ENCODE measurements at places on chromosomes 1 and 21.
A peak's percentile ranks its signal among the peaks of the same experiment; 100 is the strongest.

- no peak for DNase-seq
Measured at GRCh38 chr1:8965121-8965820, 19.6 kb downstream of the CA6 start.

- no peak for DNase-seq
Measured at GRCh38 chr1:29789221-29789909, 553.0 kb downstream of the PTPRU start.

GRCh38 chr1:3795453-3796214 lies 664 bp downstream of the LRRC47 start:
- no peak for DNase-seq

GRCh38 chr1:4599521-4599920 lies 54.9 kb upstream of the AJAP1 start:
- DNase-seq: no peak

- no peak for DNase-seq
Measured at GRCh38 chr1:229035054-229035747, 235.7 kb upstream of the RAB4A start.

- no peak for DNase-seq
Measured at GRCh38 chr1:86140281-86140880, 16.2 kb downstream of the COL24A1 start.

DNA sequence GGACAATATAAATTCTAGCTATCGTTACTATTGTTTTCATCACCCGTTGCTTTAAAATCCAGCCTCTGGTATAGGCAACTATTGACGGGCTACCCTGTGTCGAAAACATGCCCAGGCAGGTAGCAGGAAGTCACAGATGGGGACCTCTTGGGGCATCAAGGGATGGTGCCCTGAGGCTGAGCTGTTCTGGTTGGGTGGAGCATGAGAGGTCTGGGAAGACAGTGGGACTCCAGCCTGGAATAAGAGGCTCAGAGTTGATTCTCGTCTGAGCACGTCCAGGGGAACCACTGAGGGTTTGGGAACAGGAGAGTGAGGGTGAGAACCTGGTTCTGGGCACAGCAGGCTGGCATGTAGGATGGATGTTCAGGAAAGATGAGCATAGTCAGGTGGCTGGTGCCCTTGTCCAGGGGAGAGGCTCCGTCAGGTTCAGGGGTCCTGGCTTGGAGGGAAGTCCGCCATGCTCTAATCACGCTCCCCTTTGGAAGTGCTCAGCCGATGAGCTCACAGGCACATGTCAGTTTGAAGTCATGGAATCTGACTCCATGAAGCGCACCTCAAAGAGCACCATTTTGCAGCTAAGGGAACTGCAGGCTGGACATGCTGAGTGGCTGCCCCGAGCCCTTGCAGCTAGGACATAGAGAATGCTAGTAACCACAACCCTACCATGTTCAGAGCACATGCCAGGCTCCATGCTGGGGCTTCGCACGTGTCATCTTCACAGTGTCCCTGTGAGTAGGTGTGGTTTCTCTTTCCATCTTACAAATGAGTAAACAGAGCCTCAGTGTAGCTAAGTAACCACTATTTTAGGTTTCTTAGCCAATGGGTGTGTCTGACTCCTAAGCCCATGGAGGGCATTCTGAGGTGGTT lies 21.0 kb downstream of the PCSK9 start:
- DNase-seq: no peak

DNA sequence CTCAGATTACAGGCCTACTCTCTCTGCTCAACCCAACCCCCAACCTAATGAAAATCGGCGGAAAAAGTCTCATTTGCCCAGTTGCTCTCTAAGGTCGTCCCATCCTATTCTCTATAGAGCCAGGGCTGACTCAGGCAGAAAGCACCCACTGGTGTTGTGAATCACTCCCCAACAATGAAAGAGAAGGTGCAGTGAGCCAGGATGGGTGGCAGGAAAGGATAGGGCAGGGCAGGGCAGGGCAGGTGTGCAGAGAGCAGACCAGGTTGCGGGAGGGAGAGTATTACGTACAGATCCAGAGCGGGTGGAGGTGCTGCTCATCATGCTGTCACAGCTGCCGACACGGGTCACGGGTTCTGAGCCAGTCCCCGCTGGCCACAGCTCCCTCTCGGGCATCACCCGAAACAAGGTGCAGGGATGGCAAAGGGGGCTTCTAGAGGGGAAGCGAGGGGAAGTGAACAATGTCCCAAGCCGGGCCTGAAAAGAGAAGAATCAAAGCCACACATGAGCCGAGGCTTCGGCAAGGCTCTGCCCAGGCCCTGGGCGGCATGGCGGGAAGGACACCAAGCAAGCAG lies 5.3 kb downstream of the C1orf116 start:
- DNase-seq: no peak

- peak; percentile 41 for DNase-seq
Measured at GRCh38 chr1:226444901-226445300, 37.0 kb upstream of the PARP1 start.

DNA sequence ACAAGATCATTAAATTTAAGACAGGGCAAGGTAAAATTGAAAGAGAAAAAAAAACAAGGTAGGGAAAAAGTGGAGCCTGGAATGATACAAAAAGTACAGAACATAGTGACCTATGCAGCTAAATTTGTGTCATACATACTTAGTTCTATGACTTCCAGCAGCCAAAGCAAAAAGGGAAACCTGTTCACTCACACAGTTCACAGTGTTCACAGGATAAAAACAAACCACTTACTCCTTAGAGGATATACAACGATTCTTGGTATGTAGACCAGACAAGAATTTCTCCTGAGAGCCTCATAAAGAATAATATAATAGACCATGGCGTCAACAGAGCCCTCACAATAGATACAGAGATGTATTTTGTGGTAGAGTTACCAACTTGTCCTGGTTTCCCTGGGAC lies 27.5 kb downstream of the COA7 start:
- no peak for DNase-seq

GRCh38 chr1:8396083-8396785 lies 78.3 kb downstream of the SLC45A1 start:
- no peak for DNase-seq

DNA sequence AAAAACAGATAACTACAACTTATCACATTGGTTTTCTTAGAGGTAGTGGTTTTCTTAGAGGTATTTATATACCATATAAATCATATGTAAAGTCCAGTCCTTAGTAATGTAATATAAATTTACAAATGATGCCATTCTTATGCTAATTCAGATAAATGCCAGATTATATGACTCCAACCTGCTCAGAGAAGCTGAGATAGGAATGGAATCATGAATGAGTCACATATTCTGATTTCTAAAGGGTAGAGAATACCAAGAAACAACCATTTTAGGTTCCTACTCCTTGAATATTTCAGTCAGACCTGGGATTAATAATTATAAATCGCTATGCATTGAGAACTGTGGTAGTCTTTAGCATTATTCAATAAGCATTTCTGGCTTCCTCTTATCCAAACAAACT lies 760.1 kb upstream of the NEGR1 start:
- no peak for DNase-seq

DNA sequence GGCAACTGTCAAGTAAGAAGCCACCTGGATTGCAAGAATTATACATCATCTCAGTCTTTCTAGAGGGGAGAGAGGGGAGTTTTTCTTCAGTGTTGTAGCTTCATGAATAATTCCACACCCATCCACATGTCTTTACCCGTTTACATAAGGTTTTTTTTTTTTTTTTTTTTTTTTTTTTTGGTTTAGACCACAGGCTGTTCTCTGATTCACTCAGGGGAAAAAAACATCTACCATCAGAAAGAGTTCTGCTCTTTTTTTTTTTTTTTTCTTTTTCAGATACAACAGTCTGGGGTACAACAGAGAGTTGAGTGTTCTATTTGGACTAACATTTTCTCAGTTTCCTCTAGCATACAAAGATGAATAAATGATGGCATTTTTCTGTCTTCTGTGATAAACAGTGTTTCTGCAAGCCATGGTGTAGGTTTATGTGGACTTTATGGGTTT lies 4.9 kb upstream of the KIF14 start:
- DNase-seq: no peak

DNA sequence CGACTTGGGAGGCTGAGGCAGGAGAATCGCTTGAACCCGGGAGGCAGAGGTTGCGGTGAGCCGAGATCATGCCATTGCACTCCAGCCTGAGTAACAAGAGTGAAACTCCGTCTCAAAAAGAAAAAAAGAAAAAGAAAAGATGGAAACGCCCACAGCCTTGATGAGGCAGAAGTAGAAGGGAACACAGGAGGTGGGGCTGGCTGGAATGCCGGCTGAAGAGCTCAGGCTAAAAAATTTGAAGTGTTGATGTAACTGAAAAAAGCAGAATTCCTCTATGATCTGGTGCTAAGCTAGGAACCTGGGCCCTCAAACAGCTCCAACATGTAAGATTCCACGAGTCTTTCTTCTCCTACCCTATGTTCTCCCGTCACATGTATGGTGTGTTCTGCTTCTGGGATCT lies 53.6 kb downstream of the SLC66A1 start:
- DNase-seq: no peak

DNA sequence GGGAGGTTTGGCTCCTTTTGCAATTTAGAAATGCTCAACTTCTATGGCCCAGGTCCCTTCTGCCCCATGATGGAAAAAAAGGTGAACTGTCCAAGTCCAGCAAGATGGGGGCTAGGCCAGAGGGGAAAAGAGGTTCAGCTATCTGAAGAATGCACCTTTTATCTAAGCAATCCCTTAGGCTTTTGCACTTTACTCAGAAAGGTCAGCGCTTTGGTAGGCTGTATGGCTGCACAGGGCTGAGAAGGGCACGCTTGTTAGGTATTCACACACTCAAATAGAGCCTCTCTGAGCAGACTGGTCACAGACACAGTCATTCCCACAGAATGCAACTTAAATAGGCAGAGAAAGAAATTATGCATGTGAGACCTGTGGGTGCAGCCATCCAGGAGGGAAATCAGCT lies 31.0 kb downstream of the KANK4 start:
- DNase-seq: no peak

Measured in stimulated activated CD4-positive, alpha-beta T cell treated with anti-CD3 and anti-CD28 coated beads, Interleukin-4, amount 100 ng/mL, for 4 hours (primary cell).